RWPE2 (cell line): ENCODE measurements at places on chromosomes 2 and 18.

- peak overlapping the region; percentile 98 for H3K27ac ChIP-seq
- peaks cover 49% of the 10 kb centered on the region for H3K36me3 ChIP-seq
- H3K4me1 ChIP-seq = peaks cover 42% of the 10 kb centered on the region
- H3K27me3 ChIP-seq = no peaks in the 10 kb centered on the region
These were observed 472 bp downstream of the SLC20A1 start for GRCh38 chr2:112646102-112646719.

- peak overlapping the region; percentile 85 for H3K27ac ChIP-seq
- peaks cover 15% of the 10 kb centered on the region for H3K36me3 ChIP-seq
These were observed 78.5 kb downstream of the XDH start for GRCh38 chr2:31335921-31336585.

- no peak for DNase-seq
- no peak overlapping the region for H3K27ac ChIP-seq
- H3K4me1 ChIP-seq = no peaks in the 10 kb centered on the region
- H3K4me3 ChIP-seq = no peak overlapping the region
- no peaks in the 10 kb centered on the region for H3K36me3 ChIP-seq
- peaks cover 85% of the 10 kb centered on the region for H3K27me3 ChIP-seq
These were observed 3.5 kb upstream of the NEUROD1 start for GRCh38 chr2:181683518-181684453.

GRCh38 chr2:236261452-236261851 is 2.8 kb downstream of the ASB18 start:
- no peak for DNase-seq
- no peaks in the 10 kb centered on the region for H3K4me1 ChIP-seq
- no peak overlapping the region for H3K4me3 ChIP-seq
- H3K27ac ChIP-seq = no peak overlapping the region
- no peaks in the 10 kb centered on the region for H3K36me3 ChIP-seq

GRCh38 chr2:162063899-162064298 is 10.1 kb downstream of the DPP4 start:
- H3K4me1 ChIP-seq = no peaks in the 10 kb centered on the region
- no peak overlapping the region for H3K4me3 ChIP-seq
- no peaks in the 10 kb centered on the region for H3K36me3 ChIP-seq
- H3K27ac ChIP-seq = no peak overlapping the region

GRCh38 chr18:8218197-8218596 is 391.0 kb upstream of the RAB12 start:
- no peaks in the 10 kb centered on the region for H3K27me3 ChIP-seq
- no peaks in the 10 kb centered on the region for H3K36me3 ChIP-seq
- no peak overlapping the region for H3K27ac ChIP-seq
- no peak overlapping the region for H3K4me3 ChIP-seq
- DNase-seq = no peak

DNA sequence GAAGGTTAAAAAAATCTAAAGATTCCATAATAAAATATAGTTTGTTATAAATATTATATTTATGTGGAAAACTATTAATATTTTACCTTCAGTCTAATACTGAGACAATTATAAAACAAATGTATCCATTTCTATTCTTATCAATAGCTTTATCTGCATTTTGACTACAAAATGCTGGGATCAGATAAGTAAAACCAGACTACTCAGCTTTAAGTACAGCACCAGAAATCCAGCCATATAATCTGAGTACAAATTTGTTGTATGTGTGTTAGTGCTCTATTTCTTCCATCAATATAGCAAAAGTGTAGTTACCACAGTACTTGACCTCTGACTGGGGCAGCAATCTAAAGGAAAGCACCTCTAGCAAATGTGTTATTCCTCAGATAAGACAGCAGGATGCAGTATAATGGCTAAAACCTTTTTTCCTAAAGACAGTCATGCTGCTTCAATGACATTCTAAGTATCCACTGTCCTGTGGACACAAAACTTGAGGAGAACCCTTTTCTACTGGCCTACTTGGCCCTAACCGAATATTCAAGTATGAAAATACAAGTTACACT is 68.1 kb downstream of the OLA1 start:
- DNase-seq = no peak
- no peak overlapping the region for H3K27ac ChIP-seq
- H3K4me1 ChIP-seq = peaks cover 28% of the 10 kb centered on the region
- H3K4me3 ChIP-seq = no peak overlapping the region
- peaks cover 13% of the 10 kb centered on the region for H3K36me3 ChIP-seq

- DNase-seq = no peak
- no peaks in the 10 kb centered on the region for H3K27me3 ChIP-seq
- no peaks in the 10 kb centered on the region for H3K36me3 ChIP-seq
- H3K27ac ChIP-seq = no peak overlapping the region
These were observed 119.0 kb upstream of the TMEFF2 start for GRCh38 chr2:192313773-192314172.

- no peak overlapping the region for H3K27ac ChIP-seq
- DNase-seq = no peak
- H3K27me3 ChIP-seq = no peaks in the 10 kb centered on the region
- H3K4me1 ChIP-seq = no peaks in the 10 kb centered on the region
- no peaks in the 10 kb centered on the region for H3K36me3 ChIP-seq
These were observed 680.3 kb downstream of the DPP10 start for GRCh38 chr2:115122701-115123100.

DNA sequence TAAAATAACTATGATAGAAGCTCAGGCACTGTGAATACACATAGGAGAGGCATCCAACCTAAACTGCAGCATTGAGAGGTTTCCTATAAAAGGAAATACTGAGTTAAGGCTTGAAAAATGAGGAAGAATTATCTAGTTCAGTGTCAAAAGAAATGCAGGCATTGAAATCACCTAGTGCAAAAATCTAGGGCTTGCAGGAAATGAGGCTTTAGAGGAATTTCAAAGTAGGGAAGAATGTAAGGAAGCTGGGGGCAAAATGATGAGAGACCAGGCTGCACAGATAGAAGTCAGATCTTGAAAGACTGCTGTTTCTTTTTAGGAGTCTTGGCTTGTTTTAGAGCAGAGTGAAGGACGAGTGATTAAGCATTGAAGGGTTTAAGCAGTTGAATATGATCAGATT is 28.1 kb upstream of the SCYGR2 start:
- no peaks in the 10 kb centered on the region for H3K4me1 ChIP-seq
- H3K4me3 ChIP-seq = no peak overlapping the region
- H3K36me3 ChIP-seq = no peaks in the 10 kb centered on the region
- H3K27ac ChIP-seq = no peak overlapping the region
- no peaks in the 10 kb centered on the region for H3K27me3 ChIP-seq
- DNase-seq = no peak

DNA sequence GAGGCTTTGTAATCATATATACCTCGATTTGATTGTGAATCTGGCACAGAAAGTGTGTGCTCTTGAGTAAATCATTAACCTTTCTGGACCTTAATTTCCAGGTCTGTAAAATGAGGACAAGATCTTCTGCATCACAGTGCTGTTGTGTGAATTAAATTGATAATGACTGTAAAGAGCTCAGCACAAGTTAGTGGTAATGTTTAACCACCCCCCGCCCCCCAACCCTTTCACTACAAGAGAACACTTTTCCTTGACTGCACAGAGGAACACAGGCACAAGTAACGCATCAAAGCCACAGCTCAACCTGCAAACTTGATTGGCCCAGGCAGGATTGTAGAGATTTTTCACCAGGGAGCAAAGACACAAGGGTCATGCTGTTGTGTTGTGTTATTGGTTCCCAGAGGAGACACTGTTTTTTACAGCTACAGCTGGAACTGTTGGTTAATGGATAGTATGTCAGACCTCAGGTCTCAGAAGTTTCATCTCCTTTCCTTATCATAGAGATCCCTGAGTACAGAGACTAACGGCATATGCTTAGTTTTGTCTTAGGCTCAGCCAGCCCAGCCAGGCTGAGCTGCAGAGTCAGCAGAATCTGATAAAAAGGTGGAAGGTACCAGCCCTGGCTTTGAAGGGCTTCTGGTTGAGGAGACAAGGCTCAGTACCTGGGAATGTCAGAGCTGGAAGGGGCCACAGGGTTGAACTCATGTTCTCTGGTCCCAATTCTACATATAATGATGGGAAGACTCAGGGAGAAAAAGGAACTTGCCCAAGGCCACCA is 10.6 kb downstream of the SETBP1 start:
- no peaks in the 10 kb centered on the region for H3K27me3 ChIP-seq
- DNase-seq = no peak
- H3K4me3 ChIP-seq = no peak overlapping the region
- peaks cover 18% of the 10 kb centered on the region for H3K4me1 ChIP-seq

DNA sequence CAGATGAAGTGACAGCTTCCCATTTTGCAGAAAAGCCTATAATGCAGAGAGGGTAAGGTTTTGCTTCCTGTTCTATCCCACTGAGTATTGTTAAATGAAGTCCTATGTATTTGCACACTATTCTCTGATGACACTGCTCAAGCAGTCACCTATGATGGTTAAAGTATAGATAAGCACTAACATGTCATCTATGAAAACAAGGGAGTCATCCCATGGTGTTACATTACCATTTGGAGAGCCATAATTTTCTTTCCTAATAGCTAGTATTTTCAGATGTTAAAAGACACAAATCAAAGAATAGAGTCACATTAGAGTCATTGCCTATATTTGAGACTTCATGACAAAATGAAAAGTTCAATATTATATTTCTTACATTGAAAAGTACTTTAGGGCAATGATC is 42.8 kb upstream of the GRB14 start:
- H3K36me3 ChIP-seq = no peaks in the 10 kb centered on the region
- no peak overlapping the region for H3K27ac ChIP-seq
- no peaks in the 10 kb centered on the region for H3K27me3 ChIP-seq
- H3K4me3 ChIP-seq = no peak overlapping the region
